ENCODE measurements at places on chromosomes 16 and 17. TPM values are rescaled to one million over a fixed set of nuclear protein-coding genes. Genes with fewer than 3 reads are reported as not detected.

- no peak overlapping the region for H3K4me3 ChIP-seq
- no peaks in the 10 kb centered on the region for H3K27me3 ChIP-seq
- H3K36me3 ChIP-seq, result no peaks in the 10 kb centered on the region
- peaks cover 12% of the 10 kb centered on the region for H3K4me1 ChIP-seq
These were observed 1.2 kb upstream of the METTL9 start for GRCh38 chr16:21598206-21598605.

GRCh38 chr17:79699386-79700036 lies 31.2 kb upstream of the ENPP7 start:
- no peaks in the 10 kb centered on the region for H3K27me3 ChIP-seq
- H3K36me3 ChIP-seq, result no peaks in the 10 kb centered on the region
- H3K27ac ChIP-seq, result no peak overlapping the region
- no peak overlapping the region for H3K4me3 ChIP-seq
- no peak for DNase-seq

- H3K4me3 ChIP-seq, result no peak overlapping the region
- H3K27ac ChIP-seq, result no peak overlapping the region
- peaks cover 10% of the 10 kb centered on the region for H3K4me1 ChIP-seq
- no peak for DNase-seq
- H3K36me3 ChIP-seq, result 0 out of 2 replicates have a peak, but pooled peaks cover 3% of the 10 kb centered on the region
- H3K27me3 ChIP-seq, result no peaks in the 10 kb centered on the region
These were observed 8.0 kb downstream of the CLUH start for GRCh38 chr17:2703606-2704005.

DNA sequence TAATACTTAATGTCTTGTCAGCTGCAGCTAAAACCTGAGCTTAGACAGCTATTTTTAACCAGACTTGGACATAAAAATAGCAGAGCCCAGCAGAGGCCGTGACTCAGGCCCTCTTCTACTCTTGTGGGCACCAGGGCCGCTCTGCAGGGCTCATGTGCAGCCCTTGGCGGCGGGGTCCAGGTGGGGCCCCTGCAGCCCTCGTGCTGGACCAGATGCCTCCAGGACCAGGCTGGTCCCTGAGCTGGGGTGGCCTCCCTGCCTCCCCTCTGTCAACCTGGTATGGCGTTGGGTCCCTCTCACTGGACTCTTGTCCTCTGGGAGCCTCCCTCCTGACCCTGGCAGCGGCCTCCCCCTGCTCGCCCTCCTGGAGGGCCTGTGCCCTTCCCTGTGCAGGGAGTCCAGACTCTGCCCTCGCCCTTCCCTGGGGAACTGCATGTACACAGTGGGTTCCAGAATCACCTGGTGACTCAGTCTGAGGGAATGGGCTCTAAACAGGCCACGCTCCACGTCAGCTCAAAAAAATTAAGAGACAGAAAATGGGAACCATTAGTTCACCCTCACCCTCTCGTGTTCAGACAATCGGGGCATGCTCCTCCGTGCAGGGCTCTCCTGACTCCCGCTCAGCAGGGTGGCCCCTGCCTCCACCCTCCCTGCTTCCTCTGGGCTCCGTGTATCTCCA lies 9.7 kb downstream of the CDK5R1 start:
- H3K27ac ChIP-seq, result no peak overlapping the region
- no peaks in the 10 kb centered on the region for H3K36me3 ChIP-seq
- DNase-seq, result no peak
- no peaks in the 10 kb centered on the region for H3K4me1 ChIP-seq

GRCh38 chr16:75382611-75383010 lies 50.7 kb downstream of the CFDP1 start:
- no peak for DNase-seq
- no peaks in the 10 kb centered on the region for H3K27me3 ChIP-seq
- H3K27ac ChIP-seq, result no peak overlapping the region
- H3K4me1 ChIP-seq, result no peaks in the 10 kb centered on the region

- no peak overlapping the region for H3K4me3 ChIP-seq
- H3K27ac ChIP-seq, result no peak overlapping the region
- no peak for DNase-seq
- H3K4me1 ChIP-seq, result no peaks in the 10 kb centered on the region
These were observed 56.3 kb downstream of the ABCC12 start for GRCh38 chr16:48099455-48099854.

DNA sequence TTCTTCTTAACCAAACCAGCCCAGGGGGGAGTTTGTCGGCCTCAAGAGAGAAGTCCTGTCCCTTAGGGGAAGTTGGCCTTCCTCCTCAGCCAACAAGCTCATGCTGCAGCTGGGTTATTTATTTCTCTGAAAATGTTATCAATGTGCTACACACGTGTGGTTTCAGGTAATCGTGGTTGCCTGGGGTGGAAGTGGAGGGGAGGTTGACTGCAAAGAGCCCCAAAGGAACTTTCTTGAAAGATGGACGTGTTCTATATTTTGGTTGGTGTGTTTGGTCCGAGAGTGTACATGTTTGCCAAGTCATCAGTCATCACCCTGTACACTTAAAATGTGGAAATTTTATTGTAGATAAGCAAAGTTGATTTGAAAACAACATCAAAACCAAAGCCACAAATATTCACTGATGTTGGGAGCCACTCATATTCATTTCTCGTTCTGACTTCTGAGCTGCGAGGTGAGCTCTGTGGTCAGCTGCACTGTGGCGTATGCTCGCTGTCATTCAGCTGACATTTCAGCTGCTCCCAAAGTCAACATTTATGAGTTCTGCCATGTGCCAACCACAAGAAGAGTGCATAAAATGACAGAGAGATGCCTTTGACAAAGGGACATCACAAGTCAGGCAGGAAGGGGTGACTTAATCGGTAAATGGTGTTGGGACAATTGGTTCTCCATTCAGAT lies 26.5 kb upstream of the ADGRG1 start:
- DNase-seq, result no peak
- no peak overlapping the region for H3K4me3 ChIP-seq
- no peaks in the 10 kb centered on the region for H3K36me3 ChIP-seq
- H3K27ac ChIP-seq, result no peak overlapping the region
- H3K27me3 ChIP-seq, result no peaks in the 10 kb centered on the region

DNA sequence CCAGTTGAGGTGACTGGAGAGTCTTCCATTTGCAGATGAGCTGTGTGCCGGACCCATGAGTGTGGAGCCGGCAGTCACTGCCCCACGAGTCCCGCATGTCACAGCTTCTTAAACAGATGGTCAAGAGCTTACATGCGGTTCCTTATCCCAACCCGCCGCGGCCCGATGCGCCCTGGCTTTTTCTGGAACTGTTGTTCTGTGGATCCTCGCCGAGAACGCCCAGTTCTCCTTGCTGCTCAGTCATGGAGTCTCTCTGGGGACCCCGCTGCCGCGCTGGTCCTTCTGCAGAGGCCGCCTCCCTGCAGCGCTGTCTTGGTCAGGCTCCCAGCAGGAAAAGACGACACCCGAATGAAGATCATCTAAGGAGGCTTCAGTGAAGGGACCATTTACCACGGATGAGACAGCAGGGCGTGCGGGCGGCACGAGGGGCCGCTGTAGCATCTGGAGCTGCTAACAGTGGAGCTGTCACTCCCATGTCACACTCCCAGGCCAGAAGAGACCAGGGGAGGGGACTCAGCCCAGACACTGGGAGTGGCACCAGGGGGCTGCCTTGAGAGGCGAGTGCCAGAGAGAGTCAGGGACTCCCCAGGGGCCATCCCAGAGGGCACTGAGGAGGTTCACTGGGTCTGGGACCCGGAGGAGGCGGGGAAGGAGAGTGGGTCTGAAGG lies 10.8 kb upstream of the LGALS3BP start:
- H3K4me1 ChIP-seq, result peaks cover 16% of the 10 kb centered on the region
- no peak overlapping the region for H3K27ac ChIP-seq
- no peaks in the 10 kb centered on the region for H3K27me3 ChIP-seq
- peaks cover 4% of the 10 kb centered on the region for H3K36me3 ChIP-seq

DNA sequence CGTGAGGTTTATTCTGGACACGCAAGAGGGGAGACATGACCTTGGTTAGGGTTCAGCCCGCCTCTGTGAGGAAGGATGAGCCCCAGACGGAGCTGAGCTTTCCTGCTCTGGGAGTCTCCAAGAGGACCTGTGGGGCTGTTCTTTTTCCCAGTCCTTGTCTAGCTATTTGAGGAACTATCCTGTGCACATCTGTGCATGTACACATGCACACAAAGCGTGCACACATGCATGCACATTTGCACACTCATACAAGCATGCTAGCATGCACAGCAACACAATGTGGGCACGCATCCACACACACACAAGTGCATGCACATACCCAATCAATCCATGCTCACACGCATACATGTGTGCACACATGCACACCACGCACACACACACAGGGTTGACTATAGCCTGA lies 40.4 kb downstream of the ABCC6 start:
- H3K27ac ChIP-seq, result no peak overlapping the region
- no peak overlapping the region for H3K4me3 ChIP-seq

GRCh38 chr17:63542942-63543821 lies 7.1 kb upstream of the DCAF7 start:
- no peaks in the 10 kb centered on the region for H3K36me3 ChIP-seq
- no peak for DNase-seq
- H3K27ac ChIP-seq, result no peak overlapping the region
- H3K4me3 ChIP-seq, result no peak overlapping the region

DNA sequence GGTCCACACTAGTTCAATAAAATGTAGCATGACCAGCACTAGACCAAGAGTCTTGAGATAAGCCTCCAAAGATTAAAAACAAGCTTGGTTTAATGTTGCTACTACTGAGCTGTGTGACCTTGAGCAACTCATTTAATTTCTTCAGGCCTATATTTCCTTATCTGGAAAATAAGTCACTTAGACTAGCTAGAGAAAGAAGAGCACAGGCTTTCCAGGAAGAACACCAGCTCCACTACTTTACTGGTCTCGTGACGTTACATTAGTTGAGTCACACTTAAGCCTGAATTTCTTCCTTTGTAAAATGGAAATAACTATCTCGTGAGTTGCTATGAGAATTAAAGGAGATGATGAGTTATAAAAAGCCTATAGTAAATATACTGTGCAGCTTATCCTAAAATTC lies 5.4 kb downstream of the HELZ start:
- no peak overlapping the region for H3K4me3 ChIP-seq
- H3K4me1 ChIP-seq, result no peaks in the 10 kb centered on the region
- DNase-seq, result no peak
- no peaks in the 10 kb centered on the region for H3K27me3 ChIP-seq
- no peak overlapping the region for H3K27ac ChIP-seq
- peaks cover 6% of the 10 kb centered on the region for H3K36me3 ChIP-seq

DNA sequence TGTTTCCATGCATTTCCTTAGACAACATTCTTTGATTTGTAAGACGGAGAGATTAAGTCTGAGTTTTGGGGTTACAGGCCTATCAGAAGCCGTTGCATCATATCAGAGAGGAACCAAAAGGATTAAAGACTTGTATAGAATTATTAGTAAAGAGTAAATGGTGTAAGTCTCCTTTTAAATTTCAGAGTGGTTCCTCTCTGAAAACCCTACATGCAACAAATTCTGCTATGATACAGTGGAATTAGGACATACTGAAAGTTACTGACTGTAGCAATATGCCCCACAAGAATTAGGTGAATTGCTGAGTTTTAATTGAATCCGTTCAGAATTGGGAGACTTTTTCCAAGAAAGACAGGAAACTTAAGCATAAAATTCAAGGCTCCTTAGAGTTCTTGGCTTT lies 221.6 kb downstream of the FTO start:
- H3K4me1 ChIP-seq, result no peaks in the 10 kb centered on the region
- H3K27me3 ChIP-seq, result no peaks in the 10 kb centered on the region
- DNase-seq, result no peak
- H3K27ac ChIP-seq, result no peak overlapping the region
- H3K36me3 ChIP-seq, result no peaks in the 10 kb centered on the region

DNA sequence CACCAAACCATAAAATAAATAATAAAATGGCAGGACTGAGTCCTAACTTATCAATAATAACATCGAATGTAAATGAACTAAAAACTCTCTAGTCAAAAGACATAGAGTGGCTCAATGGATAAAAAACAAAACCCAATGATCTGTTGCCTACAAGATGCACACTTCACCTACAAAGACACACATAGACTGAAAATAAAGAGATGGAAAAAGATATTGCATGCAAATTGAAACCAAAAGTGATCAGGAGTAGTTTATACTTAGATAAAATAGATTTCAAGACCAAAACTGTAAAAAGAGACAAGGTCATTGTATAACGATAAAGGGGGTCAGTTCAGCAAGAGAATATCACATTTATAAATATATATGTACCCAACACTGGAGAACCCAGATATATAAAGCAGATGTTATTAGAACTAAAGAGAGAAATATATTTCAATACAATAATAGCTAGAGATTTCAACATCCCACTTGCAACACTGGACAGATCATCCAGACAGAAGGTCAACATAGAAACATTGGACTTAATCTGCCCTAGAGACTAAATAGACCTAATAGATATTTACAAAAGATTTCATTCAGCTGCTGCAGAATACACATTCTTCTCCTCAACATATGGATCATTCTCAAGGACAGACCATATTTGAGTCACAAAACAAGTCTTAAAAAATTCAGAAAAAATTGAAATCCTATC lies 29.8 kb downstream of the SLC47A2 start:
- no peaks in the 10 kb centered on the region for H3K36me3 ChIP-seq
- H3K27me3 ChIP-seq, result no peaks in the 10 kb centered on the region
- H3K4me3 ChIP-seq, result no peak overlapping the region
- no peaks in the 10 kb centered on the region for H3K4me1 ChIP-seq
- no peak overlapping the region for H3K27ac ChIP-seq

- H3K4me3 ChIP-seq, result no peak overlapping the region
- no peaks in the 10 kb centered on the region for H3K36me3 ChIP-seq
- peaks cover 2% of the 10 kb centered on the region for H3K27me3 ChIP-seq
- DNase-seq, result no peak
- H3K4me1 ChIP-seq, result no peaks in the 10 kb centered on the region
These were observed 51.5 kb upstream of the HS3ST2 start for GRCh38 chr16:22762486-22762885.

- H3K27ac ChIP-seq, result no peak overlapping the region
- no peaks in the 10 kb centered on the region for H3K27me3 ChIP-seq
- H3K36me3 ChIP-seq, result peaks cover 2% of the 10 kb centered on the region
- H3K4me3 ChIP-seq, result no peak overlapping the region
- DNase-seq, result no peak
These were observed 13.1 kb upstream of the DUSP14 start for GRCh38 chr17:37476431-37477120.

GRCh38 chr17:55259684-55260111 lies 5.1 kb upstream of the HLF start:
- H3K27me3 ChIP-seq, result peaks cover 32% of the 10 kb centered on the region
- H3K4me3 ChIP-seq, result no peak overlapping the region
- DNase-seq, result no peak
- no peak overlapping the region for H3K27ac ChIP-seq
- H3K36me3 ChIP-seq, result no peaks in the 10 kb centered on the region
- H3K4me1 ChIP-seq, result peaks cover 5% of the 10 kb centered on the region

Gene SMIM36
- not detected for total RNA-seq

Gene MYH2
- total RNA-seq, result not detected

Gene LGALS9
- 1.6 TPM for total RNA-seq

Gene TMEM238L
- not detected for total RNA-seq

Gene ADGRG1
- total RNA-seq, result 13.1 TPM

Gene RNF135
- total RNA-seq, result 41.8 TPM

Gene SPNS3
- 0.10 TPM for total RNA-seq

Gene VAT1L
- total RNA-seq, result not detected

Gene UMOD
- not detected for total RNA-seq

Gene PLXDC1
- not detected for total RNA-seq

All from Panc1 (cell line).